ENCODE measurements at places on chromosomes 13 and 19.
A peak's percentile ranks its signal among the peaks of the same experiment; 100 is the strongest.

DNA sequence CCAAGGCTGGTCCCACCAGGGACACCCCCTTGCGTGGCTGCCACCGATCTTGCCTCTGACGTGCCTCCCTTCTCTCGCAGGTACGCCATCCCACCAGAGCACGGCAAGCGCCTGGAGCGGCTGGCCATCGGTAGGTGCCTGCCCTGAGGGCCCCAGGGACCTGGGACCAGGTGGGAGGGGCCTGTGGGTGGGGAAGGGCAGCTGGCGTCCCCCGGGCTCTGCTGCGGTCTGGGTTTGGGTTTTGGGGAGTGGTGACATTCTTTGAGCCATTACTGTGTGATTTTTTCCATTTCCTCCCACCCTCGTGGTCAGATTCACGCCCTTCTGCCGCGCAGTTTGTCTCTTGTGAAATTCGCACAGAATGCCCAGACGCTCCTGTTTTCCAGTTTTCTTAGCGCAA, 102.0 kb downstream of the KDM4B start:
- DNase-seq, result no peak

GRCh38 chr13:23510979-23511735, 59.1 kb upstream of the TNFRSF19 start:
- peak; percentile 39 for DNase-seq

DNA sequence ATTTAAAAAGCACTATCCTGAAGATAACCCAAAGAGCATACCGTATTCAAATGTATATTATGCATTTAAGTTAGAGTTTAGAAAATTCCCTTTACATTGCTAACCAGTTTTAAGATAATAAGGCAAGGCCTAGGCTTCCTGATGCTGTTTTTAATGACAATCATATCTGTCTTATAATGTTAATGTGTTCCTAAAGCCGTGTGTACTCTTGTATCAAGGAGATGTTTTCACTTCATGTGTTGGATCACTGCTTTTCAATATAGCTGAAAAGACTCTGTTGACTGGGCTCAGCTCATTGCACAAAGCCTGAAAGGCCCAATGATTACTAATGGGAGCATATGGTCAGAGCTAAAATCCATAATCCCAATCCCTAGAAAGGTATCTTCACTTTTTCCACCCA, 81.6 kb downstream of the DACH1 start:
- no peak for DNase-seq

- peak; percentile 92 for DNase-seq
These were observed 262.3 kb downstream of the TBC1D4 start for GRCh38 chr13:75219479-75220237.

GRCh38 chr13:52377898-52378297, 28.1 kb downstream of the THSD1 start:
- DNase-seq, result peak; percentile 37

- no peak for DNase-seq
These were observed 9.9 kb downstream of the IRF2BP1 start for GRCh38 chr19:45876161-45876410.

- DNase-seq, result no peak
These were observed 361.5 kb downstream of the OXGR1 start for GRCh38 chr13:96632536-96633320.

- no peak for DNase-seq
These were observed 41.5 kb downstream of the PDS5B start for GRCh38 chr13:32627793-32628192.

Data from testis (tissue), 5 donors.